Dermis blood vessel endothelial cell (primary cell): ENCODE measurements at places on chromosomes 12 and 14. TPM values are rescaled to one million over a fixed set of nuclear protein-coding genes. Genes with fewer than 3 reads are reported as not detected.

- no peak for DNase-seq
Observed at GRCh38 chr14:60357551-60358149, 108.6 kb downstream of the PPM1A start.

DNA sequence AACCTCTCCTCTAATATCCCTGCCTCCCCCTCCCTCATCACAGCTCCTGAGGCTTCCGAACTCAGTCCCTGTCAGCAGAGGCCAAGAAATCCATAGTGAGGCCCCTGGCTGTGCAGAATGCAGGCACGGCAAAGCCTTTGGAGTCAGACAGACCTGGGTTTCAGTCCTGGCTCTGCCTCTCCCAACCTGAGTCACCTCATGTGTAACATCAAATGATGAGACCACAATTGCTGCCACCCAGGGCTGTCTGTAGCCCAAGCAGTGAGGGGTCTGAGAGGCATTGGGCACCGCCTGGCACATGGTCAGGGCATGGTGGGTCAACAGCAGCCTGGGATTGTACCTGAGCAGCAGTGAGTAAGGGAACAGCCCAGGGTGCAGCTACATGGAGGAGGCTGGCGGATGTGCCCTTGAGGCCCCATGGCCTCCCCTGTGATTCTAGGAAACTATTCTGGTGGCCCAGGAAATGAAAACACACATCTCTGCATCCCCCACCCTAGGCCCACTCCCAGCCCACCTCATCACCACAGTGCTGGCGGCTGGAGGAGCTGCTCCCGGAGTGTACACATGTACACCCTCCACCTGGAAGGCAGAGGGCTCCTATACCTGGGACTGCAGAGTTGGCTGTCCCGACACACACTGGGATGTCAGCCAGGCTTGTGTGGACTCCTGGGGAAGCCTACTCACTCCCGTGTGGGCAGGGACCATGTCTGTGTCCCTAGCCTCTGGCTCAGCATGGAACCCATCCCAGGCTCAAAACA lies 7.7 kb downstream of the ANKRD33 start:
- DNase-seq: no peak

The ARG2 gene
- 39.5 and 61.5 TPM in 2 replicates for total RNA-seq

The NKX2-8 gene
- not detected in 2 replicates for total RNA-seq

DNA sequence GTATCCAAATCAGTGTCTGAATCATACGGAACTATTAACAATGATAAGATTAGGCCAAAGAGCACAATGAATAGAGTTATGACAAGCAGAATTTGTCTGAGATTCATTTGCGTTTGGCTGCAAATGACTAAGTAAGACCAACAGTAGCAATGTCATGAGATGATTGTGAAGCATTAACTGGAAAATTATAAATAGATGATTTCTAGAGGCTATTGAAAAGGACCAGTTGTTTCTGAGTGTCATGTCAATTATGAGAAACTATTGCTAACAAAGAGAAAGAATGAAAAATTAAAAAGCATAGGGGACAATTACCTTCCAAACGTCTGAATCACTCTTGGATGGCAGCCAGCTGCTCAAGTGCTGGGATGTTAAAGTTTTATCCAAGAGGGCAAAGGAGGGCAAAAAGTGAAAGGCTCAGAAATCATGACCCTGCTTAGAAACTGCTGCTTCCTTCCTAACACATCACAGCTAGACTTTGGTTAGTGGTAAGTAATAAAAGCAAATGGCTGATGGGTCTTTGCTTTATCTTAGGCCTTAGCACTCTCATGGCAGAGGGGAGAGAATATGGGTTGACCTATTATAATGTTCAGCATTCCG lies 89.0 kb downstream of the AKAP6 start:
- DNase-seq: peak; percentile 87

- DNase-seq: peak; percentile 70
Observed at GRCh38 chr14:63276492-63277342, 42.0 kb downstream of the GPHB5 start.

DNA sequence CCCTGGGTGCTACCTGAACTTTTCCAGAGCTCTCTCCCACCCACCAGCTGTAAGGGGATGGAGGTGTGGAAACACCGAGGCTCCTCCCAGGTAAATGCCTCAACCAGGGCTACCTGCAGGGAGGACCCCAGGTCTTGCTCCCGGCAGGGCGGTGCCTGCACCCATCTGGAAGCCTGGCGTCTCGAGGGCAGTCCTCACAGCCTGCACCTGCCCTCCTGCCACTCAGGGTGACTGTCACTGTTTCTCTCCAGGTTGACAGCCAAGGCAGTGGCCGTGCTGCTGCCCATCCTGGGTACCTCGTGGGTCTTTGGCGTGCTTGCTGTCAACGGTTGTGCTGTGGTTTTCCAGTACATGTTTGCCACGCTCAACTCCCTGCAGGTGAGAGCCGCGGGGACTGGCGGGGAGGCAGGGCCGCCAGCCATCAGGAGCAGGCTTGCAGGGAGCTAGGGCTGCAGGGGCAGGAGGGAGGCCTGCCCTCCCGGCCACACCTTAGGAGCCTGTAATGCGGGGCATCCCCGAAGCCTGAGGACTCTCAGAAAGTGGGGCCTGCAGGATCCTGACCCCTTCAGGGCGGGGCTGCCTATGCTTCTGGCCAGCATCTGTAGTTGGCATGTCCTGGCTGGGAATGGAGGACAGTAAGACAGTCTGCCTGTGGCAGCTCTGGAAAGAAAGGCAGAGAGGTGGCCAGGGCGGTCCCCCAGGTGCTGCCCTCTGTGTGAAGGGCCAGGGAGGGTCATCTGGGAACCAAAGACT lies 182.3 kb downstream of the ADGRD1 start:
- DNase-seq: no peak
